Renal cortical epithelial cell (primary cell): ENCODE measurements at places on chromosomes 2 and 18. TPM values are rescaled to one million over a fixed set of nuclear protein-coding genes. Genes with fewer than 3 reads are reported as not detected.

- DNase-seq, result peak; percentile 43
Measured at GRCh38 chr2:118242216-118242615, 153.9 kb downstream of the INSIG2 start.

CDH20 gene
- not detected in 2 replicates for total RNA-seq

GRCh38 chr2:240211096-240211495, 70.6 kb upstream of the OTOS start:
- no peak for DNase-seq

DNA sequence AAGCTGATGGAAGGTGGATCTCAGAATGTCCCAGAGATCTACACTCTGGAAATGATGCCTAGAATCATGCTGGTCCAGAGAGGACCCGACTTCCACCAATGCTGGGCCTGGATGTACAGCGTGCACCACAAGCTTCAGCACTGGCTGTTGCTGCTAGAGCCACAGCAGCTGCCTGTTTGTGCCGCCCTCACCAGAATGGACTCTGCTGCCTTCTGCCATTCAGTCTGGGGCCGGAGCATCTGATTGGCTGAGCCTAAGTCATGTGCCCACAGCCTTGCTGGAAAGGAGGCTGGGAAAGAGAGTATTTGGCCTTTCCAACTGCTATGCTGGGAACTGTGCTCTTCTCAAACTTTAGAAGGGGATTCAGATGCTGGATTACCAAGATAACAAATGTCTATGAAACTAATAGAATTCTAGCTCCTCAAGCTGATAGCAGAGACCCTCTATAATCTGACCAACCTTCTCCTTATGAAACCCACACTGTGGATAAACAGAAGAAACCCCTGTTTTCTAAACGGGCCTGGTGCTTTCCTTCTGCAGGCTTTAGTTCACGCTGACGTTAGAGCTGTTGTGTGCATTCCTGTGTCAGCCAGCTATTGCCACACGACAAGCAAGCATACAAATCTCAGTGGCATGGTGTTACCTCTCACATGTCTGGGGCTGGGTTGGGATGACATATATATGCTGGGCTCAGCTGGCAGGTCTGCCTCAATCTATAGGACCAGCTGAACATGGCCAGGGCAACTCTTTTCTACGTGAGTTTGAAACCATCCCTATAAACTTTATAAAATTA, 4.1 kb upstream of the LOXHD1 start:
- DNase-seq, result peak; percentile 11

- DNase-seq, result no peak
Measured at GRCh38 chr2:234611209-234611608, 114.3 kb upstream of the ARL4C start.

FAM210A gene
- 33.5 and 47.6 TPM in 2 replicates for total RNA-seq

DNA sequence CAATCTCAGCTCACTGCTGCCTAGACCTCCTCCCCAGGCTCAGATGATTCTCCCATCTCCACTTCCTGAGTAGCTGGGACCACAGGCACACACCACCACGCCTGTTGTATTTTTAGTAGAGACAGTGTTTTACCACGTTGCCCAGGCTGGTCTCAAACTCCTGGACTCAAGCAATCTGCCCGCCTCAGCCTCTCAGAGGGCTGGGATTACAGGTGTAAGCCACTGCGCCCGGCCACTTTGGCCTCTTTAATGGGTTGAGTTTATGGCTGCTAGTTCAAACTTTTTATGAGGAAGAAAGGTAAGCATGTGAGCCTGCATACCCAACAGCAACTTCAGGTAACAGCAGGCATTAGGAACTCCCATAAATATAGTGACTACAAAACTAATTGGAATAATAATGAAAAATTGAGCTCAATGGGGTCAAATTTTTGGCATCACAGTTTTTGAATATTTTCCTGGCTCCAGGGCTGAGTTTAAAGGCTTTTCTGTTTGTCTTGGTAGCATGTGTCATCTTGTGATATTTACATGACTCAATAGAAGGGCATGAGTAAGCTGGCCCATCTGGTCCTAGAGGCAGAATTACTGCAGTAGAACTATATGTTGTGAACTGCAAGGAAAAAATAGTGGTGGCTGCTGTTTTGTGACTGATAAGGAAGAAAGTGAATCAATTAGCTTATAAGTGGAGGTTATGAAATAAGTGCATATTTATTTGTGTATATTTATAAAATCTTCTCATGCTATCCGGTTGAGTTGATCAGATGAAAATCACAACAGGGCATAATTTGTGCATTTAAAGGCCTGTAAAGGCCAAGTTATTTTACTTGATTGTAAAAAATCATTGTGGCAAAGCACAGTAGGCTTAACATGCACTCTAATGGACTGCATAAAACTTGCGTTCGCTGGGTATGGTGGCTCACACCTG, 24.8 kb downstream of the GALM start:
- DNase-seq, result peak; percentile 94

GRCh38 chr2:163733301-163733938, 2.4 kb downstream of the FIGN start:
- no peak for DNase-seq

SH3RF3 gene
- under 0.01 and 0.40 TPM in 2 replicates for total RNA-seq

DNA sequence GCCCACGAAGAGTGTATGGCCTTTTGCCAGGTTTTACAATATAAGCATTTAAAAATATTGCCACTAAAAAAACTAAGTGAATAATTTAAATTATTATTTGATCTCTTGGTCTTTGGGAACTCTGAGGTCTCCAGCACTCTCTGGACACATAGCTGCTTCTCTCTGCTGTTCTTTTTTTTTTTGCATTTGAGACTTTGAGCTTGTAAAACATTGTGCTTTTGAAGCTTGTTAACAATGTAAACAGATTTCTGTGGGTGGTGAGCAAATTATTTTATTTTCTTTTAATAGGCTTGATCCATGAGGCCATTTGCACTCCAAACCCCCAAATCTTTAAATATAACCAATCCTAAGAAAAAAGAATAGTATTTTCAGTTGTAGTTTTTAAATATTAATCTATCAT, 42.0 kb downstream of the DCAF17 start:
- DNase-seq, result no peak

GRCh38 chr2:161965994-161966393, 108.0 kb downstream of the DPP4 start:
- DNase-seq, result peak; percentile 49

- no peak for DNase-seq
Measured at GRCh38 chr2:181430406-181431118, 26.6 kb upstream of the ITGA4 start.

- DNase-seq, result no peak
Measured at GRCh38 chr2:188869550-188869949, 104.6 kb upstream of the COL3A1 start.

DNA sequence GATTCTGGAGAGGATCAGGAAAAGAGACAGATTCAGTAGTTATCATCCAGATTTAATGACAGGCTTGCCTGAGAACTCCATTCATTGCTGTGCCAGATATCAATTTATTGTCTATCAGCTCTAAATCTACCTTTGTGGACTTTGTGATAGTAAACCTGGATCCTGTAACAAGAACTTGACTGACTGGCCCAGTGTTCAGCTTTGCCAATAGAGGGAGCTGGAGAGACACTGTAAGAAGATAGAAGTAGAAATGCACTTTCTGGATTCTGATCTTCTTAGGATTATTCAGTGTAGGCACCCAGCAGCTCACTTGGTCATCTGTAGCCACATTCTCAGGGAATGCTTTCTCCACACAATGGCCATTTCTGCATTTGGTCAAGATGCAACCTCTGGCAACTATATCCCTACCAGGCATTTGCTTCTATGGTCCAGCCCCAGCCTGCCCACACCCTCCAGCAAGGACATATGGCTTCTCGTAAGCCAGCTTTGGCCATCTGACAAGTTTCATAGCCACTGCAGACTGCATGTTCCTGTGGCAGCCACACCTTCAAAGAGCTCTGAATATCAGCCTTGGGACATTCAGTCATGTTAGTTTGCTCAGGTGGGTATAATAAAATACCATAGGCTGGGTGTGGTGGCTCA, 6.1 kb upstream of the SERPINB8 start:
- peak; percentile 78 for DNase-seq

NT5DC4 gene
- not detected in 2 replicates for total RNA-seq

SPOPL gene
- 15.6 and 20.9 TPM in 2 replicates for total RNA-seq

DNA sequence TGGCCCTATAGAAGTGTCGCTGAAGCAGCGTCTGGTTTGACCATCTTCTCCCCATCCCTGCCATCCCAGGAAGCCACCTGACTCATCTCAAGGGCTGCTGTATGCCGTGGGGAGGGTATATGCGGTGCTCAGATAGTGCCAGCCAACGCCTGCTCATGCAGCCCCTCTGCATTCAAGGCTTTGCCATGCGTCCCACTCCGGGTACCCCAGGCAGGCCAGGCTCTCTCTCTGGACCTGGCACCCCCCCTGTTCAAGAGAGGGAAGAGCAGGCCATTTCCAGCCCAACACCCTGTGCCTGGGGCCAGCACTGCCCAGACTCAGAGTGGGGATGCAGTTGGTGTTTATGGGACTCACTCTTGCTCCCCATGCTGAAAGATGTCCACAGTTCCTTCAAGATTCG, 130.0 kb downstream of the GLI2 start:
- DNase-seq, result no peak

TRIP12 gene
- 215 and 346 TPM in 2 replicates for total RNA-seq

GRCh38 chr18:41226186-41226585, 728.8 kb upstream of the PIK3C3 start:
- DNase-seq, result no peak

DNA sequence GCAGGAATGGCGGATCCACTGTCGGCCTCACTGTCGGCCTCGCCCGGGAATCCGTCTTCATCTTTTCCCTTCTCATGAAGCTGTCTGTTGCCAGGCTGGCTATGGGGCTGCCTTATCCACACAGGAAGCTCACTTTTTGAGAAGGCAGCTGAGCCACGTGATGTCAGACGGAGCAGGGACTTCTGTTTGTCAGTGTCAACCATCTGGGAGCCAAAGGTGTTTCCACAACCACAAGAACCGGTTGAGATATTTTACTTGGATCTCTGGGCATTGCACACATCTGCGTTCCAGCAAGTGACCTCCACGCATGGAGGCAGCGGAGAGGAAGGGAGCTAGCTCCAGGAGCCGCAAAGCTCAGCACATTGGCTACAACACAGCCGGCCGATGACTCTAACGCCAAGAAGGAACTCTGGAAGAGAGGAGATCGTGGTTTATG, 27.4 kb upstream of the TAF1B start:
- no peak for DNase-seq

TDRD15 gene
- not detected in 2 replicates for total RNA-seq

HSPD1 gene
- total RNA-seq, result 218 and 315 TPM in 2 replicates

DCDC2C gene
- not detected in 2 replicates for total RNA-seq

KYNU gene
- total RNA-seq, result 1.6 and 6.1 TPM in 2 replicates

- no peak for DNase-seq
Measured at GRCh38 chr2:163605779-163606178, 130.0 kb downstream of the FIGN start.

DNA sequence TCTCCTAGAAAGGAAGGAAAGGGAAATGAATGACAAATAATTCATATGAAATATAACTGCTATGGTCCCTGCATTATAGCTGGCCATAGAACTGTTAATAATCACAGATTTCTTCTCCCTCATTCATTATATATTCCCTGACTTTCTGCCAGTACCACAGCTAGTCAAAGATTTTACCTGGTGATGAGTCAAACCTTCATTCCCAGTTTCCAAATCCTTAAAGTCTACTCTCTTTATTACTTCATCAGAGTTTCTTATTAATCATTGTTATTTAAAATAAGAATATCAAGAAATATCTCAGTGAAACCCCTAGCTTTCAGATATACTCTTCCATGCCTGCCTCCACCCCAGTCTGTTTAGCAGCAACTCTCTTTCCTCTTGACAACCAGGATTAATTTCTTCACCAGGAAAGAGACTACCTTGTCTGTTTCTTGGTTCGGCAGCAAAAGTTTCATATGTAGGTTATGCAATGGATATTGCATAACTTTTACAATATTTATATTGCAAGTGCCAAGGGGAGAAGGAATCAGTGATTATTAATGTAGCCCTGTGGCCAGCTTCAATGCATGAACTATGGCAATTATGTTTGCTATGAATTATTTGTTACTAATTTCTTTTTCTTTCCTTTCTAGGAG, 533.8 kb downstream of the FBXO15 start:
- no peak for DNase-seq

GPATCH11 gene
- total RNA-seq, result 5.6 and 6.1 TPM in 2 replicates

DNA sequence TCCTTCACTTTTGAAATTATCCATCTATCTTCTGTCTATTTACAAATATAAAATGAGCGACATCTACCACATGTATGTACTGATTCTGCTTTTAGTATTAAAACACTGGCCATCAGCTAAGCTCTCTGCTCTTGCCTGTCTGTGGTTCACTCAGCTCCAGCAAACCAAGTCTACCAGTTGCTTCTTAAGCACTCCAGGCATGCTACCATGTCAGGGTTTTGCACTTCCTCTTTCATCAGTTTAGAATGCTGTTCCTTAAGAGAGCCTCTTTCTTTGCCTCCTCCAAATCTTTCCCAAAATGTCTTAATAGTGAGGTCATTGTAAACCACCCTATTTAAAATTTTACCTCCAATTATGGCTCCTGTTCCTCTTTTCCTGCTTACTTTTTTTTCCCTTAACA, 59.5 kb downstream of the SCN3A start:
- no peak for DNase-seq

DNA sequence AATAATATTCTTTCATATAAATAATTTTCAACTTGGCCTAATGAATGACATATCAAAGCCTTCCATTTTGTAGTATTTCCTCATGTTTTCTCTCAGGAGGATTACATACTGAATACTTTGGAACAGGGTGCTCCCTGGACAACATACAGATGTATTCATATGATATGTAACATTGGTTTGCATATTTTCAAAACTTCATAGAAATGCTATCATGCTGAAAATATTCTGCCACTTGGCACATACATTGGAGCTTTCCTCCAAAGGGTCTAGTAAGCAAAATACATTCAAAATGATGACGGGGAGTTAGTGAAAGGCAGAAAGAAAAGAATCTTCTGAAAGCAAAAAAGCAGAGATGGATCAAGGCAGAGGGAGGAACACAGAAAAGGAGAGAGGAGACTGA, 38.1 kb upstream of the RTN4 start:
- DNase-seq, result no peak

GRCh38 chr2:85468704-85469349, 50.3 kb downstream of the SH2D6 start:
- DNase-seq, result no peak

DNA sequence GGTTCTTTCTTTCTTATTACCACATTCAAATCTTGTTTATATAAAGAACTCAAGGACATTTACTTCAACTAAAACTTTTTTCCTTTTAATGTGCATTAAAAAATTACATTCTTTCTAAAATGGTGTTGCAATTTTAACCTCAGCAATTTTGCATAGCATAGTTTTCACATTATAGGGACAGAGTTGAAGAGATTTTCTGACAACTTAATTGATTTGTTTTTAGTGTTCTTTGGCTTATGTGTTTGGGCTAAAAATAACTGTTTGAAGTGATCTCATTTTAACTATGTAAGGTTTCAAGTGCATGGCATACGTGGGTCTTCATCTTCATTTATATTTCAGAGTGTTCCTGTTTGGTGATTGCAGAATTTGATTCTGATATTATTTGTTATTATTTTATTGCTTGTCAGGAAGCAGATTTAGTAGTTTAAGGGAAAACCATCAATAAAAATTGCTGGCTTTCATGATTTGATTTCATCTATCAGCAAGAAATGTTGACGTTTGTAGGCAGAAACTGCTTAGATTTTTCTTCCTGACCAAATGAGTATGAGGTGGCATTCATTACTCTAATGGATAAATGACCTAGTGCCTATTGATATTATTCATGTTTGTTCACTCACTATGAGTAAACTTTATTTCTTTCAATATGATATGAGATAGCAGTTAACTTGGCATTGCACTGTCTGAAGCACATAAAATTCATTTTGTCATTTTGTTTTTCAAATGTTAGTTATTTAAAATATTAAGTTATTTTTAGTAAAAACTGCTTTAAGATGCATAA, 398.4 kb downstream of the NUP35 start:
- DNase-seq, result no peak

C2orf72 gene
- total RNA-seq, result 0.17 and 0.50 TPM in 2 replicates

GRCh38 chr2:69083235-69083748, 70.3 kb downstream of the ANTXR1 start:
- peak; percentile 54 for DNase-seq
